ENCODE measurements at places on chromosomes 12 and 14.

- DNase-seq, result no peak
These were observed 10.0 kb upstream of the DDX47 start for GRCh38 chr12:12803186-12803585.

GRCh38 chr14:102090713-102091112 is 3.9 kb upstream of the HSP90AA1 start:
- no peak for DNase-seq

DNA sequence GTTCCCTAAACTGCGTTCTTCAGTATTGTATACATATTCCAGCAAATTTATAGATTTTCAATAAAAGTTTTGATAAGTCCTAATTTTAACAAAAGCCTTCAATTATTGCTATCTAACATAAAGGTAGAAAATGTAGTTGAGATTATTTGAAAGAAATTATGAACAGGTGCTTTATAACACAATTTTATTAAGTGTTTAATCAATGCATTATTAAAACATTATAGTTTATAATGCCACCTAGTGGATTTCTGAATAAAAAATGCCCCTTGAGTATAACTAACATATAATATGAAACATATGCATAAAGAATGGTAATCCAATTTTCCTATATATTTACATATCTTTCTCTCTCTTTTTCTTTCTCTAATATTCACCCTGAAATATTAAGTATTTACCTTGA is 515.3 kb downstream of the SLC6A15 start:
- DNase-seq, result no peak

DNA sequence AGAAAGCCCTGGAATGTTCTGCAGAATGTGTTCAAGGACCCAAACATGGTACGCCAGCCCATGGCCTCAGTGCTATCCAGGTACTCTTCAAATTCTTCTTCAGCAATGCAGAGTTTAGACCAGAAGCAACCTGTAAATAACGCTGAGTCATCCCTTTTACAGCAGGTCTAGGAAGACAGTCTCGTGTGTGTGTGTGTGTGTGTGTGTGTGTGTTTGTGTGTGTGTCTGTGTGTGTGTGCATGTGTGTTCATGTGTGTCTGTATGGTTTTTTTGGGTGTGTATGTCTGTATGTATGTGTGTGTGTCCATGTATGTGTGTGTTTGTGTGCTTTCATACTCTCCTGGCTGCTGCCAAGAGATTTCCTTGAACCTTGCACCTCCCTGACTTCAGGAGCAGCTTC is 60.1 kb upstream of the RFX4 start:
- DNase-seq, result no peak

- no peak for DNase-seq
These were observed 73.6 kb downstream of the SSPN start for GRCh38 chr12:26268841-26269561.

DNA sequence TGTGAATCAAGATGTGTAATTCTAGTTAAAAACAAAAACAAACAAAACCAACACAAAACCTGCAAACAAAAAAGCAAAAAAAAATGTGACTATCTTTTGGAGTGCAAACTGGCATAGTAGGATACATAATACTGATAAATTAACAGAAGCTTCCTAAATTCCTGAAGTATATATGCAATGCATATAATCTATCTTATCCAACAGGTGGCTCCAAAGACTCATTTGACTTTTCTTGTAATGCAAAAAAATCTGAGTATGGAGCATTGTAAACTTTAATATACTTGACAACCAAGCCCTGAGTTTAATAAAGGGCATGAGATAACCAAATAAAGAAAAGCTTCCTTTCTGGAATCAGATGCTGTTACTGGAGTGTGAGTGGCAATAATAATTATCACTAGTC is 1003.6 kb downstream of the FSCB start:
- no peak for DNase-seq

DNA sequence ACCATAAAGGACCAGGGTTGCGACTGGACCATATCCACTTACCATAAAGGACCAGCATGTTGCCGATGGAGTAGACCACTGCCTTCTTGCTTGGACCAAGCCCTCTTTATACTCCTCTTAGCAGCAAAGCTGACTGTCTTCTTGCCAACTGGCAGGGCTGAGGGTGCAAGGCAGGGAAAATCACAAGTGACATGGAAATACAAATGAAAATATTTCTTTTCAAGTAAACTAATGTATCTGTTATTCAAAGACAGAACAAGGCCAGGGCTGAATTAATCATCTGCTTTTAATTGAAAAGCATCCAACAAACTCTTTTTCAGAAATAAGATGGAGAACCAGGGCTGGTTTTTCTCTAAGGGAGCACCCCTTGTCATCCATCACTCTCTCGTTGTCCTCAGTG is at the start of gene CELA1:
TSS of gene CELA1 (minus strand) at position 99 of the 400 bp plus-strand sequence. CDS start at position 58, 41 bp downstream.
- DNase-seq, result no peak

GRCh38 chr14:105034315-105035039 is 13.6 kb upstream of the CDCA4 start:
- DNase-seq, result no peak

GRCh38 chr14:99674064-99674650 is 9.9 kb upstream of the CYP46A1 start:
- no peak for DNase-seq

DNA sequence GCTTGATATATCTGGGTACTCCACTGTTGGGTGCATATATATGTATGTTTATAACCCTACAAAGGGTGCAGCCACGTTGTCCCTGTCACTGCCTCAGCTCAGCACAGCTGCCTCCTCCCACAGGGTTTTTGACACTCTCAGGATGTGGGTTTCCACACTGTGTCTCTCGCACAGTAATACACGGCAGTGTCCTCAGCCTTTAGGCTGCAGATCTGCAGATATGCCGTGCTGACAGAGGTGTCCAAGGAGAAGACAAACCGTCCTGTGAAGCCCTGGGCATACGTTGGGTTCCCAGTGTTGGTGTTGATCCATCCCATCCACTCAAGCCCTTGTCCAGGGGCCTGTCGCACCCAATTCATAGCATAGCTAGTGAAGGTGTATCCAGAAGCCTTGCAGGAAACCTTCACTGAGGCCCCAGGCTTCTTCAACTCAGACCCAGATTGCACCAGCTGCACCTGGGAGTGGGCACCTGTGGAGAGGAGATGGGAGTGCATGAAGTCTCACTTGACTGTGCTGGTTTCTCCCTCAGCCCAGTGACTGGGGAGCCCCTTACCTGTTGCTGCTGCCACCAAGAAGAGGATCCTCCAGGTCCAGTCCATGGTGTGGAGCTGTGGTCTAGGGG is 498.7 kb downstream of the TMEM121 start:
- no peak for DNase-seq

- no peak for DNase-seq
These were observed 6.6 kb downstream of the CFAP54 start for GRCh38 chr12:96495841-96496545.

DNA sequence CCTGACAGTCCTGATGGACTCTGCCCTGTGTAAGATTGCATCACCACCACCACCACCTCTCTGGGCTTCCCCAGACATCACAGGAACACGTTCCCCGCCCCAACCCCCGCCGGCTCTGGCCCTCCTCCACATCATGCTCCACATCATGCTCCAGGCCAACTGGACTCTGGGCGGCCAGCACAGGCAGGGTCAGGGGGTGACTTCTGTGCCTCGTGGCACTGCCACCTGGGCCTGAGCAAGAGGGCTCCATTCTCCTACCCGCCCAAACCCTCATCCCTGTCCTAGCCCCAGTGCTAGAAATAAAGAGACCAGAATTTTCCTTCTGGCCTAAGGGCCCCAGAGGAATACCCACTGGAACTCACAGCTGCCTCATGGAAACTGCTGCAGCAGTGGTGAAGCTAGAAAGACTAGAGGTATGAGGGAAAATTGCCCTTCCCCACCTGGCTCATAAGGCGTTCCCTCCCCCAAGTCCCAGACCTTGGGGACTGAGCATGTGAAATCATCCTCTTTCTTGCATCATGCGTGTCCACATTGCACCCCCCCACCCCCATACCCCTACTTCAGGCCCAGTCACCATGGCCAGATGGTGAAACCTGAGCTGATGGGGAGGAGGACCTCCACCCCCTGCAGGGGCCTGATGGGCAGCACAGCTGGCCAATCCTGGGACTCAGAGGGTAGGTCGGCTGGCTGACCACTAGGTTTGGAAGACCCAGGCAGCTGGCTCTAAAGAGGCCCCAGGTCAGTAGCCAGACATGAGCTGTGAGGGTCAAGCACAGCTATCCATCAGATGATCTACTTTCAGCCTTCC is at the start of gene INHBE:
TSS of gene INHBE (plus strand) at position 742 of the 808 bp plus-strand sequence. CDS start 230 bp downstream, outside the sequence.
- peak; percentile 74 for DNase-seq

- DNase-seq, result no peak
These were observed 261.4 kb downstream of the DIO2 start for GRCh38 chr14:79949906-79950305.

GRCh38 chr14:92785667-92786426 is 8.3 kb upstream of the GOLGA5 start:
- DNase-seq, result no peak

DNA sequence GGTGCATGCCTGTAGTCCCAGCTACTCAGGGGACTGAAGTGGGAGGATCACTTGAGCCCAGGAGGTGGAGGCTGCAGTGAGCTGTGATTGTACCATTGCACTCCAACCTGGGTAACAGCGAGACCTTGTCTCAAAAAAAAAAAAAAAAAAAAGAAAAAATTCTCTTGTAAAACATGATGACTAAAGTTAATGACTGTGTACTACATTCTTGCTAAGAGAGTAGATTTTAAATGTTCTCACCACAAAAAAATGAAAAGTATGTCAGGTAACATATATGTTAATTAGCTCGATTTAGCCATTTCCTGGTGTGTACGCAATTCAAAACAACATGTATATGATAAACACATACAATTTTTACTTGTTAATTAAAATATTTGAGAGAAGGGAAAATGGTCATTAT is 480.7 kb upstream of the RGS6 start:
- DNase-seq, result no peak

- peak; percentile 15 for DNase-seq
These were observed 996 bp downstream of the SLC2A3 start for GRCh38 chr12:7934889-7935492.

- no peak for DNase-seq
These were observed 2.0 kb upstream of the MYH7 start for GRCh38 chr14:23437133-23438100.

GRCh38 chr14:103393676-103394626 is 8.7 kb downstream of the MARK3 start:
- DNase-seq, result no peak

DNA sequence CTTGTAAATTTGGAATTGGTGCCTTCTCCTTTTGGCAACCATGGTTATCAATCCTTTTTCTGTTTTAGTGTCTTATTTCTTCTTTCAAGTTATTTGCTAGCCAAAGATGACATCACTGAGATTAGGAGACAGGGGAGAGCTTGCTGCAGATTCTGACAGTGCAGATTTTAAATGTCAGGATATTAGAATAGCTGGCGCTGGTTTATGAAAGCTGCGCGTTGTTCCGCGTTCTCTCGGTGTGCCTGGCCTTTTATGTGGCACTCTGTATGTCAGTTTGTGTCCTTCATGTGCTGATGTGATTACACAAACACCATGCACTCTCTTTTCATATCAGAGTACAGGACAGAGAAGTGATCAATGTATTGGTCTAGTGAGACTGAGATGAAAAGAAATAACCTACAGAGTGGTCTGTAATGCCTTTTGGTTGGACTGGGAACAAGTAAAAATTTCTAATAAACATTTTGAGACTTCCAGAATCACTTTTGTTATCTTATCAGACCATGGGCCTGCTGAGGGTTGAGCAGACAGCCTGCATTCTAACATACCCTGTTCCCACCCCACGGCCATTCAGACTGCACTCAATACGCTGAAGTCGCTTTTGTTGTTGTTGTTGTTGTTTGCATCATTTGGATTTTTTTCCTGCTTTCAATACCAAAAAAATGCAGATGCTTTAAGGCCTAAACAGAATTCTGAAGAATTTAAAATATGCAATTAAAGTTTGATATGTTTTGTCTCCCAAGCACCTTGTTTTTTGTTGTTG is 49.7 kb upstream of the TRAF3 start:
- no peak for DNase-seq
